Activated T-helper 1 cell treated with Interleukin-2 at 50 U/mL for 16 hours (primary cell): ENCODE measurements at places on chromosomes 3 and 15.

DNA sequence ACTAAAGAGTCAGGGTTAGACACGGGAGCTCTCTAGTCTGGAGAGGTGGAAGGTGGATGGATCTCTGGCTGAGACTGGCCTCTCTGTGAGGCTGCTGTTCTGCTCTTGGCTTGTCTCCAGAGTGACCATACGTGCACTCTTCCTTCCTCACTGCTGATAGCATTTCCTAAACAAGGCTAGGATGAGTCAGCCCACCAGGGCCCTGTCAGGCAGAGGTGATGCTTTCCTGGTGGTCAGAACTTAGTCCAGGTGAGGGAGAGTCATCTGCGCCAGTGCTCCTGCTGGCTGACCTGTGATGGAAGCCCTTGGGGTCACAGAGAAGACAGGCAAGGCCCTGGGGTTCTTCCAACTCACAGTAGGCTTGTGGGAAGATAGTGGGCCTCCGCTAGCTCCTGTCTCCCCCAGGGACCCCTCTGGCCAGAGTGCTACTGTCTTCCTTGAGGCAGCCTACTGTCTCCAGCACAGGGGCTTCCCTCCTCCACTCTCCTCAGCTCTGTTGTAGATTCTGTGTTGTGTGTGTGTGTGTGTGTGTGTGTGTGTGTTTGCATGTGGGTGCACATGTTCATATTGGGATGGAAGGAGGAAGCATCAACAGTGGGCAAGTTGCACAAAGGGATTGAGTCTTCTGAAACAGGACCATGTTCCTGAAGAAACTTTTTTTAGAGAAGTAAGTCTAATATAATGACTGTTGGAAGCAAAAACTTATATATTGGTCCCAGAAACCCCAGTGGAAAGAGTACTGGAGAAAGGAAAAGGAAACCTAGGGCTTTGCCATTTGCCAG lies 16.5 kb downstream of the ALPK3 start:
- no peak for DNase-seq

GRCh38 chr3:183826448-183827250 lies 1.3 kb upstream of the MAP6D1 start:
- no peak for DNase-seq

- DNase-seq = no peak
Measured at GRCh38 chr3:123373474-123373987, 75.4 kb downstream of the ADCY5 start.

GRCh38 chr3:184582646-184583577 lies 21.3 kb downstream of the EPHB3 start:
- DNase-seq = no peak

- DNase-seq = no peak
Measured at GRCh38 chr15:66808181-66808824, 106.3 kb downstream of the SMAD6 start.

DNA sequence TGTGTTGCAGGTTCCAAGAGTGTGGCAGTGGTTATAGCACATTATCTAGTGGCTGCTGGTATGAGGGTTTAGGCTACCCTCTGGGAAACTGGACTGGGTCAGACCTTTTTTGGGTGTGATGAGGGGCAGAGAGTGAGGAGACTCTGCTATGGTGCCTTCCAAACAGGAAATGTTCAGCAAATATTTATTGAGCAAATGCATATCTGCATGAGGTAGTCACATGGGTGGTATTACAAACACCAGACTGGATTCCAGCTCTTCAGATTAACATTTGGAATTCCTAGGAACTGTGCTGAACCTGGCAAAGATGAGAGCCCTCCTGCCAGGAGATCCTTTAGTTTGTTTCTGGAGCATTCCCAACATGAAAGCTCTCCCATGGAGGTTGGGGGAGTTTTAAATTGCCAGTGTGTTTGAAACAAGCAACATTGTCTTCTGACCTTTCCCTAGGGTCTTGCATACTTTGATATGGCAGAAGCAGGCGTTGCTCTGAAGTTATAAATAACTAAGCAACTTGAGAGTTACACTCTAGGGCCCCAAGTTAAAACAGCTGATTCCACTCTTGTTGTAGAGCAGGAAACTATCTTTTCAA lies 341.2 kb upstream of the C2CD4B start:
- no peak for DNase-seq

DNA sequence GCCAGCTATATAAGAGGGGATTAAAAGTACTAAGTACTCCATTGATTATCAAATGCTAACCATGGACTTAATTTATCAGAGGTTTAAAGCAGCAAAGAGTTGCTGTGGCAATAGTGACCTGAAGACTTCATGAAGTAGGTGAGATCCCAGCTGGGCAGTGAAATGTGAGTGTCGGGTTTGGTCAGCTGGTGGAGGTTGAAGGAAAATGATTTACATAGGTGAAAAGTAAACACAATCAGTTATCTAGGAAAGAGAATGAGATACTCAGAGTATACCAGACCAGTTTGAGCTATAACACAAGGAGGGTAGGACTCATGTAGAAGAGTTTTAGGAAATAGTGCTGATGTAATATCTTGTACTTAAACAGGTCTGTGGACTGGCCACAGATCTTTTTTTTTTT lies 16.5 kb upstream of the FBXO22 start:
- DNase-seq = no peak

DNA sequence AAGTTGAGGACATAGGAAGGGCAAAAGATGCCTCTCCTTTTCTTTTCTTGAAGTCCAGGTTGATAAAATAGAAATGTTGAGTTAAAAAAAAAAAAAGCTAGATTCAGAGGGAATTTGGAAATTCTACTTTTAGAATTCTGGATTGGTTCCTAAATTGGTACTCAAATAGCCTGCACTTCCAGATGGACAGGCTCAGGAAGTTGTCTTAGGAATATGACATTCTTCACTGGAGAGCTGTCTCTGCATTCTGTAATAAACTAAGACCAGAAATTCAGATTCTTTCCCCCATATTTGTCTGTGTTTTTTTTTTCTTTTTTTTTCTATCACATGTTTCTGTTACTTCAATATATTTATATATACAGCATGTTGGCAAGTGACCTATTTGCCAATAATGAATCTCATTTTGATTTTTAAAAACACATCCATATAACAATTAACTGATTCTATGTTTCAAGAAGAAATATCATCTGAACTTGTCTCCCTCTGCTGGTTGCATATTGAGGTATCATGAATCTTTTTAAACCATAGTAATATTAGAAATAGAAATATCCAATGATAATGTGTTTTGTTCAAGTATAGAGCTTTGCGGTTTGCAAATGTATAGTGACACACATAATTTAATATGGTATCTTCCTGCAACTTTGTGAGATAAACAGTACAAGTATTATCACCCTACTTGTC lies 8.5 kb upstream of the LSAMP start:
- no peak for DNase-seq

- DNase-seq = no peak
Measured at GRCh38 chr3:154642145-154642544, 212.2 kb upstream of the GPR149 start.

- no peak for DNase-seq
Measured at GRCh38 chr15:38176155-38176554, 76.5 kb upstream of the SPRED1 start.

GRCh38 chr3:63022114-63022513 lies 146.9 kb upstream of the CADPS start:
- no peak for DNase-seq

DNA sequence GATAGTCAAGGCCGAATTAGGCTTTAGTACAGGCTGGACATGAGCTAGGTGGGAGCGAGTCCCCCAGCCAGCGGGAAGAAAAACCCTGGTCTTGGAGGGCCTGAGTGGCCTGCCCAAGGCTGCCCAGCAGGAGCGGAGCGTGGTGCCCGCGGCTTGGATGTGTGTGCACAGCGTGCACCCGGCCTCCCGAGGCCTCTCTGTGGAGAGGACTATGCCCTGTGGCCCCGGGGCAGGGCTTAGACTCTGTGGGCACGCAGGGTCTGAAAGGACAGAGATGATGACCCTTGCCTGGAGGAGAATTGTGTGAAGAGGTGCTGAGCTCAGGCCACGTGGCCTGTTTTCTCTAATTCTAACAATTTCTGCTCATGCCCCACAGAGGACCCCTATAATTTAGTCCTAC lies 124.6 kb upstream of the IQSEC1 start:
- no peak for DNase-seq

- DNase-seq = no peak
Measured at GRCh38 chr15:70526221-70526973, 237.0 kb downstream of the UACA start.

DNA sequence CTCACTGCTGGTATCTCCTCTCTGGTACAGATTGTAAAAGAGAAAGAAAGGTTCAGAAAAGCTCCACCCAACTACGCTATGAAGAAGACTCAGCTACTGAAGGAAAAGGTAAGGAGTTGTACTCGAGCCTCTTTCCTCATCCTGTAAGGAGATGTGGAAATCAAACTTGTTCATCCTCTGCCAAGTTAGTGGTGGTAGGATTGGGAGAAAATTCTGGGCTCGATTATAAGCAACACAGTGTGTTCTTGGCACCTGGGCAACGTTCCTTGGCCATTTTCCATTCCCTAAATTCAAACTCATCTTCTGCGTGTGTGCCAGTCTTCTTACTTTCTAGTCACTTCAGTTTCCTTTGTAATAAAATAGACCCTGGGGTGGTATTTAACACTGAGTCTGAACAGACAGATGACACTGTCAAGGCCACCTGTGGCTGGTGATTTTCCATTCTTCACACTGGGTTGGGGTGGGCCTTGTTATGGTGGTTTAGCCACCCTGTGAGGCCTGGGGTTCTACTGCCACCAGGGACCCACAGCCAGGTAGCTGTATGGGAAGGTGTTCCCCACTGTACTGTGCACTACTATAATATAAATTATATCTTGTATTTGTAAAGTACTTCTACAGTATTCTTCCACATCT lies 17.1 kb upstream of the ITPKA start:
- DNase-seq = no peak

DNA sequence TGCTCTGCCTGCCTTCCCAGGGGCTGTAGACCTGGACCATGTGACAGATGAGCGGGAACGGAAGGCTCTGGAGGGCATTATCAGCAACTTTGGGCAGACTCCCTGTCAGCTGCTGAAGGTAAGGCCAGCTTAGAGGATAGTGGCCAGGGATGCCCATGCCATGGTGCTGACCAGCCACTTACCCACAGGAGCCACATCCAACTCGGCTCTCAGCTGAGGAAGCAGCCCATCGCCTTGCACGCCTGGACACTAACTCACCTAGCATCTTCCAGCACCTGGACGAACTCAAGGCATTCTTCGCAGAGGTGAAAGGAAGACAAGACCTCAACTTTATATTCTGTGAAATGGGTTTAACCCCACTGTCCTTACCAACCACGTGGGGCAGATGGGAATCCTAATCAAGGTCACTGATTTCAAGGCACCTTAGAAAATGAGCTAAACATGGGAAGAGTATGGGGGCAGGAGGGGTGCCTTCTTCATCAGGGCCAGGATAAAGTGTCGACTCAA lies 26.7 kb downstream of the NBEAL2 start:
- no peak for DNase-seq

GRCh38 chr3:58012302-58012701 lies 4.1 kb downstream of the FLNB start:
- no peak for DNase-seq

GRCh38 chr3:51982352-51982837 lies 940 bp upstream of the ACY1 start:
- no peak for DNase-seq

DNA sequence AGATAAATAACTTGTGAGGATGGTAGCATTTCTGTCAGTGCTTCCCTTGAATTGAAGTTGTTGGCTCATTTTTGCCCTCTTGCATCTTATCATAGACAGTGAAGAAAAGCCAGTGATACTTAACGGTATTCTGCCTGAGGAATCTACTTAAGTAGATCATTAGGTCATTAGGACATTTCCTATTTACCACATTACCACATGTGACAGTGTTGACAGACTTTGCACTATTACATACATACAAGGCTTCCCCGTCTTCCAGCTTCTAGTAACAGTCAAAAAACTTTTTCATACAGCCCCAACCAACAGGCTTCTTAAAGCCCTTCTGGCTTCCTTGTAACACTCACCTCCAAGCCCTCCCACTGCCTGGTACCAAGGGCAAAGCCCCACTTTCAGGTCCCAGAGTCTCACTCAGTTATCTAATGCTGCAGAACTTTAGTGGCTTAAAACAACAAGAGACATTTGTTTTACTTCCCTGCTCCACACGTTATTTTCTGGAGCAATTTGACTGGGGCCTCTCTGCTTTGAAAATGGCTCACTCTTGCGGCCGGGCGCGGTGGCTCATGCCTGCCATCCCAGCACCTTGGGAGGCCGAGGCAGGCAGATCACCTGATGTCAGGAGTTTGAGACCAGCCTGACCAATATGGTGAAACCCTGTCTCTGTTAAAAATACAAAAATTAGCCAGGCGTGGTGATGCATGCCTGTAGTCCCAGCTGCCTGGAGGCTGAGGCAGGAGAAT lies 40.0 kb downstream of the ASB7 start:
- no peak for DNase-seq

GRCh38 chr3:189776149-189776824 lies 145.1 kb downstream of the TP63 start:
- no peak for DNase-seq
